ENCODE measurements at places on chromosomes 12 and 14.

DNA sequence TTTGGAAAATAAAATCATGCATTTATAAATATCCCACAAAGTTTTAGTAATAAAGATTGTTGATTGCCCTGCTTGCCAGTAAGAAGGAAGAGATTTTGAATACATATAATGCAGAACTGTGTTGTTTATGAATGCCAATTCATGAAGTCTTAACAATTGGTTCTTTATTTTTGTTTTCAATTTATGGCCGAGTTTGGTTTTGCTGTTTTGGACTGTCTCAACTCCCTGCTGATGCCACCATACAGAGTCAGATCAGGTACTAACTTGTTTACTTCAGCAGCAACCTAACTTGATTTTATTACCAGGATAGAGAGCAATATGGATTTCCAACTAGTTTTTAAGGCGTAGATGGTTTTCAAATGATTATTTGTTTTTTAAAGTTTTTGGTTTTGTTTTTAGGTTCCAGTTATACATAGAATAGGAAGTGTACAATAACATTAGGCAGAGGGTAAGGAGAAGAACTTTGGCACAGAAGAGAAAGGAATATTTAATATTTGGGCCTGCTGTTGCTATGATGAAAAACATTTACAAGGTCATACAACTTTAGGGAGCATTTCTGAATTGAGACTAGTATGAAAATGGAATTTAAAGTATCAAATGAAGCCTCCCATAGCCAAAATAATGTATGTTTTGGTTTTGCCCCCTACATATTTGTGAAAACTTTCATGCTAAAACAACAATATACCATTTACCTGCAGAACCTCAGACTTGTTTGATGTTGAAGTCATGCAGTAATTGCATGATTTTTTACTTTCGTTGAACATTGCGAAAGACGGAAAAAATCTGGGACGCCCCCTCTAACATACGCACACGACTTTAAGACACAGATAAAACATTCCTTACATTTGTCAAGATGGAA is 904 bp upstream of the FAM177A1 start:
- no peak for DNase-seq

GRCh38 chr12:50401500-50402081 is 906 bp downstream of the LARP4 start:
- no peak for DNase-seq

DNA sequence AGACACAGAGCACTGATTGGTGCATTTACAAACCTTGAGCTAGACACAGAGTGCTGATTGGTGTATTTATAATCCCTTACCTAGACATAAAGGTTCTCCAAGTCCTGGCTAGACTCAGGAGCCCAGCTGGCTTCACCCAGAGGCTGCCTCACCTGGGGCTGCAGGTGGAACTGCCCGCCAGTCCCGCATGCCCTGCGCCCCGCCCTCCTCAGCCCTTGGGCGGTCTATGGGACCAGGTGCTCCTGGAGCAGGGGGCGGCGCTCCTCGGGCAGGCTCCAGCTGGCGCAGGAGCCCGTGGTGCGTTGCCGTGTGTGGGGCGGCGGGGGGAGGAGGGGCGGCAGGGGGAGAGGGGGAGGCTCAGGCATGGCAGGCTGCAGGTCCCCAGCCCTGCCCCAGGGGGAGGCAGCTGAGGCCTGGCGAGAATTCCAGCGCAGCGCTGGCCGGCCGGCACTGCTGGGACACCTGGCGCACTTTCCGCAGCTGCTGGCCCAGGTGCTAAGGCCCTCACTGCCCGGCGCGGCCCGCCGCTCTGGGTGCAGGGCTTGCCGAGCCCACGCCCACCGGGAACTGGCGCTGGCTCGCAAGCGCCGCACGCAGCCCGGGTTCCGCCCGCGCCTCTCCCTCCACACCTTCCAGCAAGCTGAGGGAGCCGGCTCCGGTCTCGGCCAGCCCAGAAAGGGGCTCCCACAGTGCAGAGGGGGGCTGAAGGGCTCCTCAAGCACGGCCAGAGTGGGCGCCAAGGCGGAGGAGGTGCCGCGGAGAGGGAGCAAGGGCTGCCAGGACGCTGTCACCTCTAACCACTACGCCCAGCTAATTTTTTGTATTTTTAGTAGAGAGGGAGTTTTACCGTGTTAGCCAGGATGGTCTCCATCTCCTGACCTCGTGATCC is 3.1 kb upstream of the SLCO1B3 start:
- DNase-seq: no peak

DNA sequence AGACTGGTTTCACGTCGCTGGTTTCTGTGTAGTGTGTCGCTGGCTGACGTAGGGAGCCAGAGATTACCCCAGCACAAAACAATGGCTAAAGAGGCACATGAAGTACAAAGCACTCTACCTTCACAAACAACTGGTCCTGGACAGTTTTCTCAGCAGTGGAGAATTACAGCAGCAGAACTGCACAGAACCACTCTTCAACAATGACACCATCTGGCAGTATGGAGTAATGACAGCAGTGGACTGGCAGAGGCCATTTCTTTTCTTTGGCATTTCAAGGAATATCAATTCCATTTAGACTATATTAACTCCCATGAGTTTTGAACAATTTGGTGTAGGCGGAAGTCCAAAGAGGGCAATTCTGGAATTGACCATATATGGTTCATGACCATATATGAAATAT is 1074.1 kb downstream of the AACS start:
- DNase-seq: no peak

DNA sequence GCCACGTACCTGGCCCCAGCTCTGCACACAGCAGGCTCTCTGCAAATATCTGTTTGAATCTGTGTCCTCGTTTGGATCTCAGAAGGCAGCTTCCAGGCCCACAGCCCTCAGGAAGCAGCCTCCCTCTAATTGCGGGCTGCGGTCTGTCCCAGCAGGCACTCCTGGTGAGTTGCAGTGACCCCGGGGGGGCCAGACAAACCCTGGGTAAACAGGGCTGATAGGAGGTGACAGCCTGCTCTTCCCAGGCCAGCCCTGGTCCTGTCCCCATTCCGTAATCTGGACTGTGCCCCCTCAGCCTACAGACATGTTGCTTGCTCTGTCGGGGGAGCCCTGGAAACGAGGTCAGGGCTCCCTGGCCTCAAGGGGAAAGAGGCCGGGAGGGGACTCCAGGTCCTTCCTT is 2.0 kb downstream of the FOXN4 start:
- DNase-seq: no peak
